ENCODE measurements at places on chromosomes 7 and 10.

DNA sequence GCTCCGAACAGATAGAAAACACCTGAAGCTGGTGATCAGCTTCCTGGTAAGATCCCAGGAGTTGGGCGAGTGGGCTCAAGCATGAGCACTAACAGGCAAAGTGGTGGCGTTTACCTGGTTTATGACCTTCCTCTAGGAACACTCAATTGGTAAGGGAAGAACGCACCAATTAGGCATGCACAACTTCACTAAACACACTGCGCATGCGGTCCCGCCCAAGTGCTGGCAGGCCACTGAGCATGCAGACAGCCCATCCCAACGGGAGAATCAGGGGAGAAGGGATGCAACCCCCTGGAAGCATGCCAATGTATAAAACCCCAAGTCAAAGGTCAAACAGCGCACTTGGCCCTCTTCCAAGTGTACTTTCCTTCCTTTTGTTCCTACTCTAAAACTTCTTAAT, 70.4 kb downstream of the LYZL2 start:
- DNase-seq: no peak

DNA sequence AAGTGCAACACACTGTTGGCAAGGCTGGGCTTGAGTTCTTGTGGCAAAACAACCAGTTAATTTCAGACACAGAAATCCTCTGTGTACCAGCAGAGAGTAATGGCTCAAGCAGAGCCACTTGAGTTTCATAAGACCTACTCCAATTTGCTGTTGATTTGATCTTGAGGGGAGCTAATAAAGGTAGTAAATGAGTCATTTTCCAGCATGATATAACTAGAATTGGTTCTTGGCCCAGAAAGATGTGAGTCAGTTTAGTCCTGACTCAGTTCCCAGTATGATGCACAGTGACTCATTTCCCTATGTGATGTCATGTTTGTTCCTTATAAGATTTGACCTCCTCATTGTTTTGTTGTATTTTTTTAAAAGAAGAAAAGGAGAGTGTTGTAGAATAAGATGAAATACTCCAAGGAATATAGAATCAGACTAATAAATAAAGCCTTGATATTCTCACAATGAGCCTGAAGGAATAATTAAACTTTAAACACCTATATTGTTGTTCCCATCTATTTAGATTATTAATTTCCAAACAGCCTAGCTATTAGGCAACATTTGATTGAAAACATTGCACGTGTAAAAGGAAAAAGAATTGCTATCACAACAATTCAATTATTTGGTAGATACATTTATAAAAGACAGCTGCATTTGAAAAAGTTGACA, 186.2 kb downstream of the REEP3 start:
- DNase-seq: no peak

- DNase-seq: no peak
Observed at GRCh38 chr7:78873117-78873516, 580.4 kb downstream of the MAGI2 start.

- DNase-seq: no peak
Observed at GRCh38 chr10:62456611-62457101, 82.5 kb downstream of the ZNF365 start.

DNA sequence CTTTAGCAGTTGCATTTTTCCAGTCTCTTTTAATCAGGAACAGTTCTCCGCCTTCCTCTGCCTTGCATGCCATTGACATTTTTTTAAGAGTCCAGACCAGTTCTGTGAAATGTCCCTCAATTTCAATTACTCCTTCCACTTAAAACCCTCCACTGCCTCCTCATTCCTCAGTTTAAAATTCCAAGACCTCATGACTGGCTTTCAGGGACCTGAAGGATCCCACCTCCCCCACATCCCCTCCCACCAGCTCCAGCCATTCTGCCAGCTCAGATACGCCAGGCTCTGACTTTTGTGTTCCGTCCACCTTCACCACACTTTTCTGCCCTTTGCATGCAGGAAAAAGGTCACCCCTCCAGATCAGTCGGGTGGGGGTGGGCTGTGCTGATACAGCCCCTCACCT, 8.7 kb downstream of the TNRC18 start:
- no peak for DNase-seq

- no peak for DNase-seq
Observed at GRCh38 chr7:128903621-128904361, 6.7 kb downstream of the KCP start.

GRCh38 chr10:3325954-3326750, 153.6 kb upstream of the PITRM1 start:
- no peak for DNase-seq

DNA sequence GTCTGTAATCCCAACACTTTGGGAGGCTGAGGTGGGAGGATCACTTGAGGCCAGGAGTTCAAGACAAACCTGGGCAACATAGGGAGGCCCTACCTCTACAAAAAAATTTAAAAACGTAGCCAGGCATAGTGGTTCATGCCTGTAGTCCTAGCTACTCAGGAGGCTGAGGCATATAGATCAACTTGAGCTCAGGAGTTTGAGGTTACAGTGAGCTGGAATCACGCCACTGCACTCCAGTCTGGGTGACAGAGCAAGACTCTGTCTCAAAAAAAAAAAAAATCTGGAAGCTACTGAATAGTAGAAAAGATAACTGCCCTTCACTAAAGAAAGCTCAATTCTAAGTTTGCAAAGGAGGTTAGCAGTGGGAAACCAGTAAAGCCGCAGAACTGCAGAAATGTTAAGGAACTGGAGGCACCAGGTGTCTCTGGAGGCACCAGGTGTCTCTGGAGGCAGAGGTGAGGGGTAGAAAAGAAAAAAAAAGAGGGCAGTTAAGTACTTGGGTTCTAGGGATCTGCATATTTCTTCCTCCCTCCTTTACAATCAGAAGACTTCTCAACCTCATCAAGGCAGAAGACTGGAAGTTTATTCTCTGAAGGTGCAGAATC, 56.5 kb downstream of the RNLS start:
- DNase-seq: no peak

DNA sequence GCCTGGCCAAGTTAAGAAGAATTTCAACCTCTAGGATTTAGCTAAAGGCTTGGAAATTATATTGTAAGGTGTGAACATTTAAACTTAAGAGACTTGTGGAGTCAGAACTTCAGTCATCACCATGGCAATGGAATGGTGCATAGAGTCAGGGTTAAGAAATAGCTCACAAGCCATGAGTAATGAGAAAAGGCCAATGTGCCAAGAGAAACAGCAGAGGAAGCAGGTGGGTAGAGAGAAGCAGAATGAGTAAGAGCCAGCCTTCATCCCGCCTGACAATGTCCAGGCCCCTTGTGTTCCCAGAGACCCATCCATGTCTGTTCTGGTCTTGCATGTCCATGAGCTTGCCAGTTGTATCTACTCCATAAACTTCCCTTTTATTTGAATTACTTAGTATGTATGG, 62.6 kb upstream of the TBX20 start:
- no peak for DNase-seq

DNA sequence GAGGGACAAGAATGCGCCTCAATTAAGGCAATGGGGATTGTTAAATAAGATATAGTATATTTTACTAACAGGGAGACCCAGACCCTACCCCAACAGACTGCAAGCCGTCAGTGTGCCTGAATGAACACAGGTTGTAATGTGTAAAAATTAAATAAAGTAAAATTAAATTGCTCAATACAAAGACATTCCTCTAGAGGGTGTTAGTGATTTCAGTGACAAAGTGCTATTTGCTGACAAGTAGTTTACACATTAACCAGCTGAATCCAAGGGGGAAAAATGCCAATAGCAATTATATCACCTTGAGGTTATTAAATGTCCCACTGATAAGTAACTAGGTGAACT, 110.5 kb downstream of the EBF3 start:
- DNase-seq: no peak

DNA sequence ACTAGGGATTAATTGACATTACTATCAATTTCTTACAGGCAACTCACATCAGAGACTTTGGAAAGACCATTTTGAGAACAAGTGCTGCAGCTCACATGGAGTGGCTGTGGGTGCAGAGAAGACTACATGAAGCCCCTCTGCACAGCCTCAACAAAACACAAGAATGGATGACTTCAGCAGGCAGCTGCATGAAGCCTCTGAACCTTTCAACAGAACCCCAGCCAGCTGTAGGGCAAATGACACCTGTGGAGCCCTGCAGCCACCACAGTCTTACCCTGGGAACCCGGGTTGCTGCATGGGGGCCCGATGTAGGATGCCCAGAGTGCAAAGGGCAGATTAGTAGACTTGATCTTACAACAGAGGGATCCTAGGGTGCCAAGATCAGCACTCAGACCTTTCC, 62.0 kb upstream of the CAMK2B start:
- DNase-seq: no peak

DNA sequence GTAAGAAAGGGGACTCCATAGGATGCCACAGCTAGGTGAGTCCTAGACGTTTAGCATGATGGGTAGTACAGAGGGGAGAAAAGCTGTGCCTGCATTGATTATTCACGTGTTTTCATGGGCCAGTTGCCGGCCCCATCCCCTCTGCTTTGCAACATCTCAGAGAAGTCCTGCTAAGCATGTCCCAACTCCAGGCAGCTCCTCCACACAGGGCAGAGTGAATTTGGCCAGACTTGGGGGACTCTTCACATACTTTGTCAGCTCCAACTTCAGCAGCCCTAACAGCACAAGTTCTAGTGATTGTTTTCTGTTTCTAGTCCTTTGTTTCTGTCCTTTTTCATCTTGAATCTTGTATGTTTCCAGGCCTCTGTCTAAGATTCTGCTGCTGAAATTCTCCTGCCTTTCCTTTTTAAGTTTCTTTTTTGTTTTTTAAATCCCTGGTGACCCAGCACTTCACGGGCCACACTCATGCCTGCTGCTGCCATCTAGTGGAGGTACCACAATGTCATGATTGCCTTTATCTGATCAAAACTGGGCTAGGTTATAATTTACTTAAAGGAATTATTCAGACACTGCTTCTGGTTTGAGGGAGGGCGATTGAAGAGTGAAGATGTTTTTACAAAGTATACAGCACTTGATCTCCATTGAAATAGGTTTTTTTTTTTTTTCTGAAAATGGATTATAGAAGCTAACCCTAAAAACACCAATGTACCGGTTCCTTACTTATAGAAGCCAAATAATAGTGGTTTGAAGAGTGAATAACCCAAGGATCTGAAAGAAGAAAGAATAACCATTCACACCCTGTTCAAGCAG, 276.9 kb downstream of the CSTF2T start:
- DNase-seq: no peak

DNA sequence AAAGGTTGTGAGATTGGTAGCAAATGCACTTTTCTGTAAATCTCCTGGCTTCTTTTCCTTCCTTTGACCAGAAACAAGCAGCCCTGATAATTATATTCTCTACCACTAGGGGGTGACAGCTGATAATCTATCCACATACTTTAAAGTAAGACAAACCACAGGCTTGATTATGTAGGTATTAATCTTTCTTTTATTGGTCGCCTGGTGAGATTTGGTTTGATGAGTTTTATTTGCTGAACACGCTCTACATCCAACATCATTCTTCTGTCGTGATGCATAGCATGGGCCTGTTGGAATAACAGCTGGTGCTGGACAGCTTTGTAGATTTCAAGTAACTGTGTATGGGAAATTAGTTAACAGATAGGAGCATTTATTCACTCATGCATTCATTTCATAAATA, 63.5 kb downstream of the ZNF365 start:
- no peak for DNase-seq

DNA sequence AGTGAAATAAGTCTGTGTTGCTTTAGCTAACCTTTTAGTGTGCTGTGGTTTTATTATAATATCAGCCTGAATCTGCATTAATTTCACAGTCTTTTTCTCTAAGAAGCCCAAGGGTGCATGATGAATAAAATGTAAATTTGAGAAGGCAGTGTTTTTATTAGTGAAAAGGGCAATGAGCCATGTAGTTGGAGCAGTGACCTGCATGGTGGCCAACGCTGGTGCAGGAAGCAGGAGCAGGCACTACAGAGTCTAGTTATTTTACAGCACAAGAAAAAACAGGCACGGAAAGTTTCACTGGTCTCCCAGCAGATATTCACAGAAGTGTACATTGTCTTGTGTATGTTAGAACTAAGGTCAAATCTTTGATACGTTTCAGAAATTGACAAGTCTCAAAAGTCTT, 247.8 kb downstream of the CELF2 start:
- no peak for DNase-seq

GRCh38 chr7:37108615-37109014, 340.0 kb downstream of the ELMO1 start:
- no peak for DNase-seq

GRCh38 chr7:73972614-73973013, 55.4 kb upstream of the ELN start:
- no peak for DNase-seq

GRCh38 chr10:75506930-75507329, 75.5 kb downstream of the LRMDA start:
- DNase-seq: no peak

- no peak for DNase-seq
Observed at GRCh38 chr10:124983321-124983720, 41.4 kb downstream of the ZRANB1 start.

GRCh38 chr7:44326261-44327125, 1.1 kb upstream of the CAMK2B start:
- no peak for DNase-seq

DNA sequence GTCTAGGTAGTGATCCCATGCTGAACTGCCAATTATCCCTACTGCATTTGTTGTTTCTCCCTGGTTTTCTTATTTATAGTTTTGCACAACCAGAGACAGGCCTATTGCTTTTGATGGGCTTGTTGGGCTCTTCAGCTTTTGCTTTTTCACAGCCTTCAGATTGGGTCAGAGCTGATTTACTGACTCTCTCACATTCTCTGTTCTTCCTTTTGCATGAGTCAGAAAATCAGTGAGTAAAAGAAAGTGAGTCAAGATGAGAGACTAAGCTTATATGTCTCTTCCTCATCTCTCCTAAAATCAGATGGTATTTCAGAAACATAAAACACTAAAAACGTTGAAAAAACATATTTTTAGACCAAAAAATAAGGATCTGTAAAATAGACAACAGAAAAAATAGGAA, 1135.4 kb downstream of the XPNPEP1 start:
- no peak for DNase-seq

DNA sequence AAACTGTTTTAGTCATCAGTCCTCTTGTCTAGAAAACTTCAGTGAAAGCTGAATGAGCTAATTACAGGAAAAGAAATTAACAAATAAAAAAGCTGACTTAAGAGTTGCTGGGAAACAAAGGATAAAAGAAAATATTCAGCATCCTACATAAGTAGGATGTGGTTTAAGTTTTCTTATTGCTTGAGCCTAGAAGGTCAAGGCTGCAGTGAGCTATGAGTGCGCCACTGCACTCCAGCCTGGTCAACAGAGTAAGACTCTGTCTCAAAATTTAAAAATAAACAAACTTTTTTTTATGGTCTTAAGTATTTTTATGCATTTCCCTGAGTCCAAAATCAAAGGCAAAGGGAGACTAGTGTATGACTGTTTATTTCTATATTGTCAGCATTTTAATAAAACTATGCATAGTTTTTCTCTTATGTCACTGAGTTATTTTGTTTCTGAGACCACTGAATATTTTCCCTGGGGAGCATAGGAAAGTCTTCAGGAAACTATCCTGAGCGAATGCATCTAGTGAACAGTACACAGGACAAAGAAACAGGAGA, 40.0 kb upstream of the LRRN3 start:
- no peak for DNase-seq
